ENCODE measurements at places on chromosomes 7 and 10. TPM values are rescaled to one million over a fixed set of nuclear protein-coding genes. Genes with fewer than 3 reads are reported as not detected.

The TMEM139 gene
- total RNA-seq = 7.1 TPM

The CPXM2 gene
- total RNA-seq = 9.8 TPM

- DNase-seq = no peak
Measured at GRCh38 chr10:18501198-18501597, 150.2 kb downstream of the NSUN6 start.

DNA sequence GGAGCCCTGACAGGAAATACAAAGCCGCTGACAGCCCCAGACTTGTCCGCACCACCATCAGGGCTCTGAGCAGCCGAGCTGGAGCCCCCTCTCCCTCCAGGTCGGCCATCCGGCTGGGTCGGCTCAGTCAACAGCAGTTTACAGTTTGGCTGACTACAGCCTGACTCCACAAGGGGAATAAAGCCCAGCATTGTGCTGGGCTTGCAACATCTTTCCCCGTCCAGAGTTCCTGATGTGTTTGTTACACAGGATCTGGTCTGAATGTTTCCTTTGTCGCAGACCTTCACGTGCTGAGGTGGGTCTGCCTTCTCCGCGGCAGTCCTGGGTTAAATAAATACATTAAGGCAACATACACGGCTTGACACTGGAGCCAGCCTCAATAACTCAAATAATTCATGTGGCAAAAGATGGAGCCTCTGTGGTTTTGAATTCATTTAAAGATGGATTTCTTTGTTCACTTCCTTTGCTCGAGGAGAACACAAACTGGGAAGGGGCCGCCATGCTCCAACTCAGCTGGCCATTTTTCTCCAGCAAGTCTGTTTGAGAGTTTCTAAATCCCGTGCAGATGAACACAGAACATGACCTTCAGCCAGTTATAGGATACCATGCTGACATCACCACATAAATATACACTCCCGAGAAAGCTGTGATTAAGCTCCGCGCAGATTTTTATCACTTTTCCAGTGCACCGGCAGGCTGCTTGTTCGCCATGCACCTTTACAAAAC, 192.1 kb downstream of the WDR11 start:
- DNase-seq = no peak

The SDHAF3 gene
- 18.0 TPM for total RNA-seq

DNA sequence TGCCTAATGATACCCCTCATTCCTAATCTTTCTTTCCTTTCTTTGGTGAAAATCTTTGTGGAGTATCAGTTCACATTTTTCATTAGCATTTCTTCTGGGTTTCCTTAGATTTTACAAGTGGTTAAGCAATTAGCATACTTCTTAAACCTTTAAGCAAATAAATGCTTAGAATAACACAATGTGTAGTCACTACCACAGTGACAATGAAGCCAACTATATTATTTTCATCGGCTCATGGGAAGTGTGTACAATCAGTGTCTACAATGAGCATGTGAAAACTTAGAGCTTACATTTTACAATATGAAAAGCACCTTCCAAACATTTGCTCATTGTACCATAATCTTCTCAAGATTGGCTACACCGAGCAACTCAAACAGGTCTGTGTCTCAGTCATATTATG, 176.2 kb upstream of the PLXNA4 start:
- DNase-seq = no peak

DNA sequence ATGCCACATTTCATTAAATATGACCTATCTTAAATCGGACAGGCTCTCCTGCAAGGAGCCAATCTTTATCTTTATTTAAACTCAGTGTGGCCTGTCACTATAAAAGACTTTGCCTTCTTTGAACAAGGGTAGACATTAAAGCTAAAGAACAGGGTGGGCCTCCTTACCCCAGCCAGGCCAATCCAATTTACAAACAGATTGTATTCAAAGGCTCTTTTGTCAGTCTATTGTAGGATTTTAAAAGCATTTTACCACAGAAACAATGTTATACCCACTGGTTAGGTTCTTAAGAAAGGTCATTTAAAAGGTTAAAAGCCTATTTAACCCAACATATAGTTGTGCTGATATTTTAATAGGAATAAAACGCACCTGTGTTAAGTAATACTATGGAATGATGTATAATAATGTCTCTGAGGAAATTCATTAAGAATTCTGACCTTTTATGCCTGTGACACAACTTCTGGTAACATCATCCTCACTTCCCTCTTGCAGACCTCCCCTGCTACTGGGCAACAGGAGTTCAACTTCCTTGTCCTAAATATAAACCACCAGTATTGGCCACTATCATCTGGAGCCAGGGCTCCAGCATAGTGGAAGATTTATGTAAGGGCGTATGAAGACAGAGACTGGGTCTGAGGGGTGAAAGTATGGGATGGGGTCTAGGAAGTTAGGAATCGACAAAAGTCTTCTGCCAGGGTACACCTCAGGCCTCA, 32.5 kb downstream of the MTERF1 start:
- no peak for DNase-seq

GRCh38 chr7:77644774-77645173, 51.5 kb upstream of the RSBN1L start:
- no peak for DNase-seq

DNA sequence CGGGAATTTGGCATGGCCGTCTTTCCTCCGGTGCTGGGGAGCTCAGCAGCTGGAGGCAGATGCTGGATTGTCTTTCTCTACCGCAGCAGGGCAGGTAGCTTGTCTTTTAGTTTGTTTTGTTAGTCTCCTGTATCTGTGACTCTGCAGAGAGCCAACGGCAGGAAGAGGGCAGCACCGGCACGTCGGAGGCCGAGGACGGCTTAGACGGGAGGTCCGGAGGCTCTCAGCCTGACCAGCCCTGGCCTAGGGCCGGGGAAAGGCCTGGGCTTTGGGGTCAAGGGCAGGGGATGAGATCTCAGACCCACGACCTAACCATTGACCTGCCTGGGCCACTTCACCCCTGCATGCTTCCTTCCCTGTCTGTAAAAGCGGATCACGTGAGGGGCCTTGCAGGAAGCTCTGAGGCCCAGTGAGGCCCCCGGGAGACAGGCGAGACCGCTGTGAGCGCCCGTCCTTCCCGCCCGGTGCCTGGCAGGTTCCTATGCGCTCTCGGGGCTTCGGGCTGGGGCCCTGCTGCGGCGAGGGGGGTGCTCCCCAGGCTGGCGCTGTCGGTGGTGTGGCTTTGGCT, 72.7 kb downstream of the LHPP start:
- no peak for DNase-seq

The CPA1 gene
- total RNA-seq = 3.8 TPM

DNA sequence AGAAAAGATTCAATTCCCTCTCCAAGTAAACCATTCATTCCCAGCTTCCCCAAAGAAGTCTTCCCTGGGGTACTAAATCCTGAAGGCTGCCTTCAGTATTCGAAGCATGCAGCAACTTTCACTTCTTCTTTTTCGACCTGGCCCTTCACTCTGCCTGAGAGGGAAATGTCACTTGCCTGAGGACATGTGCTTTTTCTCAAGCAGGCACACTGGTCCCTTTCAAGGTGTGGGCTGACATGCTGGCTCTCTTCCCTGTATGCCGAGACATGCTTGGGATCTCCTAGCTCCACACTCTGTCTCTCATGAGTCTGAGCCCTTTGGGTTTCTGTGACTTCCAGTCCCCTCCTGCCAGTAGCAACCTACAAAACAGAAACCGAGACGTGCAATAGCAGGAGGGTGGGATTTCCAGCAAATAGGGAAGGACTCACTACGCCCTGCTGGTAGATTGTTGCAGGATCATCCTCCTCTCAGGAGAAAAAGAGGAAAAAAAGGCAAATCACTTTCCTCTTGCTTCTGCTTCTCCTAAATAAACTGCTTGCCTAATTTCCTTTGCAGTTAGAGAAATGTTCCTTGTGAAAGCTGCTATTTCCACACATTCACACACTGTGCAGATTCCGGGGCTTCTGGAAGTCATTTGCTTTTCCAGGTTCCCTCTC, 33.5 kb downstream of the FIGNL1 start:
- DNase-seq = no peak

The SYNPO2L gene
- total RNA-seq = 833 TPM

- DNase-seq = no peak
Measured at GRCh38 chr7:70635633-70636032, 496.3 kb upstream of the GALNT17 start.

DNA sequence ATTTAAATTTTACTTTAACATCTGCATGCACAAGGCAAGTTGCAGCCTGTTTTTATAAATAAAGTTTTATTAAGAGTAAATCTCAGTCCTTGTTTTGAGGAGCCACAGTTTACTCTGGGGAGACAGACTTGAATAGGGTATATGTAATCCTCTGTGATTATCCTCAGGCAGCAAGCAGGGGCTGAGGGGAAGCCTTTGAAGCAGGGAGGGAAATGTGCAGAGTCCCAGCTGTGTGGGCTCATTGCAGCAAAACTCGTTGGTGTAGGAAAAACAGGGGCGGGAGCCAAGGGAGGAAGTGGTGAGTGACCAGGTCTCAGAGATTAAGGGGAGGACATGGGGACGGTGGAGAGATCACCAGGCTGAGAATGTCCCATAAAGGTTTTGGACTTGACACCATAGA, 34.3 kb upstream of the SMC3 start:
- no peak for DNase-seq

The CYREN gene
- 16.0 TPM for total RNA-seq

The AKR1E2 gene
- 5.5 TPM for total RNA-seq

The SDK1 gene
- 1.0 TPM for total RNA-seq

The SEMA3D gene
- 1.4 TPM for total RNA-seq

DNA sequence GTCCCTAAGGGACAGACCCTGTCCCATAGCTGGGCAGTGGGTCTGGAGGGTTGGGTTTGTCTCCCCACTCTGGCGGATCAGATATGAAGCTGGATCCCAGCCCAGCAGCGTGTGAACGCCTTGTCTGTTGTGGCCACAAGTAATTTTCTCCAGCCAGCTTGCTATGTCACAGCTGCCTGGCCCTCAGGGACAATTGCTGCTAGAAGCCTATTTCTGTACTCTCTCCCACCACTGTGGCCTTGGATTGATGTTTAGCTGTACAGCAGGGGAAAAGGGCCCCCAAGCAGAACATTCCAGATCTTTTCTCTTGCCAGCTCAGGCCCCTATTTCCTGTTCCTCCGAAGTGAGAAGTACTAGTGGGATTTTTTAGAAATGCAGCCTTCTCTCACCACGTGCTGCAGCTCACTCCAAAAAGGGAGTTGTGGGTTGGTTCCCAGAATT, 53.5 kb upstream of the WAC start:
- no peak for DNase-seq

All from heart right ventricle (tissue), 16 donors.